ENCODE measurements at places on chromosomes 5 and 9.

DNA sequence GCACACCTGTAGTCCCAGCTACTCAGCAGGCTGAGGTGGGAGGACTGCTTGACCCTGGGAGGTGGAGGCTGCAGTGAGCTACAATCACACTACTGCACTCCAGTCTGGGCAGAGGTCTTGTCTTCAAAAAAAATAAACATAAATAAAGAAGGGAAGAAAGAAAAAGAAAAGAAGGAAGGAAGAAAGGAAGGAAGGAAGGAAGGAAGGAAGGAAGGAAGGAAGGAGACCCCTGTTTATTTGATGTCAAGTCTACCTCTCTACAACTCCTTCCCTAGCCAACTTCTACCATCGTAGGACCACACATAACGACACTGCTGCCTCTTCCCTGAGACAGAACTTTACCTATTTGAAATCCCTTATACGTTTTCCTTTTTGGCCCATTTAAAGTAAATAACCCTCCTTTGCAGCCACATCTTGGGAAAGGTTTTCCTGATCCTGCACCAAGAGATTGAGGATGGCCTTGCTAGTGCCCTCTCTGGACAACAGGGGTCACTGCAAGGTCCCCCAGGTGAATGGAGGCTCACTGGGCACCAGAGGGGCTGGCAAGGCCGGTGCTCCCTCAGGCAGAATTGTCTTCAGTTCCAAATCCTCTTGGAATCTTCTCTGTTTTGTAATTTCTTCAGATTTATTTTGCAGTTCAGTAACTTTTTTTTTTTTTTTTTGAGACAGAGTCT lies 10.5 kb downstream of the RPS14 start:
- DNase-seq, result no peak

DNA sequence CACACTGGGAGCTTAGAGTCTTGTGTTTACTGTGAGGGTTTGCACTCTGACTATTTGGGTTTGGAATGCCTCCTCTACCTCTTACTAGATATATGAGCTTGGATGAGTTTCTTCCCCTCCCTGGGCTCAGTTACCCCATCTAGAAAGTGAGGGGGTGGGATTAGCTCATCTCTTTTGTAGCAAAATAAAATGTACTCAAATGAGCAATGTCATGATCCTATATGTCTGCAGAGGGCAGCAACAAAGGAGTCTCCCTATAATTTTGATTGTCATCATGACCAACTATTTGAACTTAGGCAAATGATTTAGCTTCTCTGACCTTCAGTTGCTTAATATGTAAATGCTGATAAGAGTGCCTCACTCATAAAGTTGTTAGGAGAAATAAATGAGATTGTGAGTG lies 109.0 kb downstream of the DPYSL3 start:
- DNase-seq, result no peak

GRCh38 chr5:15286650-15287049 lies 213.3 kb upstream of the FBXL7 start:
- no peak for DNase-seq

DNA sequence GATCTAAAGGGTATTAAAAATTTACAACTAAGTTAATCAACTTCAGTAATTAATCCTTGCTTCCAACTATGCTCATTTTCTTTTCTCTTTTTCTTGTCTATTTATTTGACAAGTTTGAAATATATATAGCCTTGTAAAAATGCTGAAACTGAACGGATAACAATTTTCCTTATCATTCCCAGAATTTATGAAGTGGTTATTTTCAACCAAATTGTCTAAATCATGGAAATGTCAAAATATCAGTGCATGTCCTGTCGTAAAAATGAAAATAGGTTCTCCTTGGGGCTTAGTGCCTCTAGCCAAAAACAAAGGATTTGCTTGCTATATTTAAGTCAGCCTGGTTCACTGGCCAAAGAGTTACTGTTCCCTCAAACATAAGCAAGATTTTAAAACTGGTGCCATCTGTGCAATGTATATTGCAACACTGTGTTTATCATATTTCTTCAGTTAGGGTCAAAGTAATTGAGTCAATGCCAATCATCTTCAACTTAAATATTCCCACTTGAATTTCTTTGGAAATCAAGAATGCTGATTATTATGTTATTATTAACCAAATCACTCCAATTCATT lies 798.3 kb downstream of the MAT2B start:
- DNase-seq, result no peak

GRCh38 chr9:129009584-129010141 lies 18.5 kb downstream of the SH3GLB2 start:
- DNase-seq, result no peak

DNA sequence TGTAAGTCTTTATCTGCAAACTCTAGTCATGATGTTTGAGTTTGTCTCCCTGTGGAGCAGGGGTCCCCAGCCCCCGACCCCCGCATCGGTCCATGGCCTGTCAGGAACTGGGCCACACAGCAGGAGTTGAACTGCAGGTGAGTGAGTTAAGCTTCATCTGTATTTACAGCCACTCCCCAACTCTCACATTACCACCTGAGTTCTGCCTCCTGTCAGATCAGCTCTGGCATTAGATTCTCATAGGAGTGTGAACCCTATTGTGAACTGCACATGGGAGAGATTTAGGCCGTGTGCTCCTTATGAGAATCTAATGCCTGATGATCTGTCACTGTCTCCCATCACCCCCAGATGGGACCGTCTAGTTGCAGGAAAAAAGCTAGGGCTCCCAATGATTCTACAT lies 7.0 kb downstream of the C9orf85 start:
- DNase-seq, result no peak

- no peak for DNase-seq
Observed at GRCh38 chr5:175021321-175021720, 296.9 kb downstream of the MSX2 start.

- DNase-seq, result no peak
Observed at GRCh38 chr9:72140586-72140985, 8.7 kb upstream of the GDA start.

GRCh38 chr5:151958111-151958510 lies 33.5 kb upstream of the GLRA1 start:
- DNase-seq, result no peak

DNA sequence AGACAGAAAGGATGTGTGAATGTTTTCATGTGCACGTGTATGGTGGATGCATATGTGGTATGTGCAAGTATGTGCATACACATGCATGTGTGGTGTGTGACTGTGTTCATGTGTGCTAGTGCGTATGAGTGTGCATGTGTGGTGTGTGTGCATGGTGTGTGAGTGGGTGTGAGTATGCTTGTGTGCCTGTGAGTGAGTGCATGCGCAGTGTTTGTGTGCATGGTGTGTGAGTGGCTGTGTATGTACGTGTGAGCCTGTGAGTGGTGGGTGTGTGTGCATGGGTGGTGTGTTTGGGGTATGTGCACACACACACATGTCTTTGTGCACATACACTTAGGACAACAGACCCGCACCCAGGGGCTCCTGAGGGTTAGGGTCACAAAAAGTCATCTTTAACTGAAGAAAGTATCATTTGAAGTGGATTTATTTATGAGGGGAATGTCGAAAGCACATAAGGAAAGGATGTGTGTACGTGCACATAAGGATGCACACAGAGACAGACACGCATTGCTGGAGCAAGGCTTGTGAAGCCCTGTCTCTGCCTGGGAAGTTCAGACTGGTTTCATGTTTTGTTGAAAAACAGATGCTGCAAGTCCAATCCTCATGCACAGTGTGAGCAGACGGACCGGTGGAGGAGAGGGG lies 237.0 kb downstream of the SYK start:
- no peak for DNase-seq

GRCh38 chr5:151067632-151068432 lies 13.0 kb downstream of the TNIP1 start:
- DNase-seq, result no peak

DNA sequence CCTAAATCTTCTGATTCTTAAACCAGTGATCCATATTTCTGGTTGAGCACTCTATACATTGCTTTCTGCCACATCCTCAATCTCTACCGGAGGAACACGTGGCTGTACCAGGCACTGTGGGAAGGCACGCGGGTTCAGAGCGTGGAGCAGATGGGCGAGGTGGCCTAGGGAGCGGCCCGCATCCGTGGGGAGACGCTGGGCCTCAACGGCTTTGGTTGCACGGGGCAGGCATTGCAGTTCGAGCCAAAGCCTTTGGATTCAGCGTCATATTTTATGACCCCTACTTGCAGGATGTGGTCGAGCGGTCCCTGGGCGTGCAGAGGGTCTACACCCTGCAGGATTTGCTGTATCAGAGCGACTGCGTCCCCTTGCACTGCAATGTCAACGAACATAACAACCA lies 197.2 kb upstream of the RGMB start:
- DNase-seq, result no peak

DNA sequence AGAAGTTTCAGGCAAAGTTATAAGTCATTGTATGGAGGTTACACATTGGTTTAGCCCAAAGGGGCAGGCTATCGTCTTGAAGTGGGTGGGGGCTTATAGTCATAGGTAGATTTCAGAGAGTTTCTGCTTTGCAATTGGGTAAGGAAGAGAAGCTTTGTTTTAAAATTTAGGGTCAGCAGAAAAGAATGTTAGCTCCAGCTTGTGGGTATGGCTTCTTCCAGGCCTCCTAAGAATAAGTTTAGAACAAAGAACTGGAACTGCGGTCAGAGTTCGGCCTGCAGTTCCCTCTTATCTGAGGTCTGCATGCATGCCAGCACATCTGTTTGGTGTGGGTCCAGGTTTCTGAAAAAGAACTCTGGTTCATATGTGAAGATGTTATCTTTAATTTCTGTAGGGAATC lies 96.1 kb downstream of the CYFIP2 start:
- DNase-seq, result no peak

DNA sequence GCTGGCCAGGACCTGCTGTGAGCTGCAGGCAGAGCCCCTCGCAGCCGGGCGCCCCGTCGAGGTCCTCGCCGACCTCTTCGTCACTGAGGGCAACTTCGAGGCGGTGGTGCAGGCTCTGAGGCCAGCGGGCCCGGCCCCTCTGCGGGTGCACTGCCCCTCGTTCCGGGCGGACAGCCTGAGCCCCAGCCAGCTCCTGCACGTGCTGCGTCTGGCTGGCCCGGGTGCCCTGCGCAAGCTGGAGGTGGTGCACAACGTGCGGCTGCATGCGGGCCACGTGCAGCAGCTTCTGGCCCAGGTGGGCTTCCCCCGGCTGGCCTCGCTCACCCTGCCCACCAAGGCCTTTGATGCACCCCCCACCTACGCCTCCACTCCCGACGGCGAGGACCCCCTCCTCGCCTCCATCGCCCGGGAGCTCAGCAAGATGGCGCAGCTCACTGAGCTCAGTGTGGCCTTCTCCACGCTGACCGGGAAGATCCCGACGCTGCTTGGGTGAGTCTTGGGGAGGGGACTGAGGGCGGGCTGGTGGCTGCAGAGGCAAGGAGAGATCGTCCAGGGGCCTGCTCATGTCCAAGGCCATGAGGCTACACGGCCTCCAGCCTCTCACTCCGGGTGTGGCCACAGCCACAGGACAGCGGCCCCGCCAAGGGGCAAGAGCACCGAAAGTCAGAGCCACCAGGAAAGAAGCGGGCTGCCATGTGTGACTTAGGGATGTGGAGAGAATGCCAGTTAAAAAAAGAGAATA lies 825 bp downstream of the LRRC14B start:
- DNase-seq, result no peak

DNA sequence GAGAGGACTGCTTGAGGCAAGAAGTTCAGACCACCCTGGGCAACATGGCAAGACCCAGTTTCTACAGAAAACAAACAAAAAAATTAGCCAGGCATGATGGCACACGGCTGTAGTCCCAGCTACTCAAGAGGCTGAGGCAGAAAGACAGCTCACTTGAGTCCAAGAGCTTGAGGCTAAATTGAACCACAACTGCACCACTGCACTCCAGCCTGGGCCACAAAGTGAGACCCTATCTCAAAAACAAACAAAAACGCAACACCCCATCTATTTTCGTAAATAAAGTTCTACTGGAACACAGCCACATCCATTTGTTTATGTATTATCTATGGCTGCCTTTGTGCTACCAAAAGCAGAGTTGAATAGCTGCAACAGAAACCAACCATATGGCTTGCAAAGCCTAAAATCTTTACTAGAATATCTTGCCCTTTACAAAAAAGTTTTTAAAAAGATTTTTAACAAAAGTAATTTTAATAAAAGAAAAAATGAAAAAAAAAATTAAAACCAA lies 67.5 kb downstream of the SETX start:
- DNase-seq, result no peak

GRCh38 chr9:133119103-133119845 lies 1.8 kb downstream of the RALGDS start:
- no peak for DNase-seq

DNA sequence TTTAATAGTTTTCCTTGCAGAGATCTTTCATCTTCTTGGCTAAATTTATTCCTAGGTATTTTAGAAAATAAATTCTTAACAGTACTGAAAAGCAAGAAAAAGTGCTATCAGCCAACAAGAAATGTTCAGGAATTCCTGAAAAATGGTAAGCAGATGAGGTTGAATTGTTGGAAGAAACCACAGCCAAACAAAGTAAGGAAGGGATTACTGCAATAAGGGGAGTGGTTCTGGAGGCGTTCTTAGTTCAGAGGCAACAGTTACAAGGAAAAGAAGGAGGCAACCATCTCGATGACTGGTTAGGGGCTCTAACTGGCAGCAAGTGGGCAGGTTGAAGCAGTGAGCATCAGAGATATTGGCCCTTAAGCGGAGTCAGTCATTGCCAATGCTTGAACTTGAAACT lies 12.8 kb upstream of the OR13J1 start:
- no peak for DNase-seq
